Endodermal cell (in vitro differentiated cells): ENCODE measurements at places on chromosomes 1 and 21. TPM values are rescaled to one million over a fixed set of nuclear protein-coding genes. Genes with fewer than 3 reads are reported as not detected.

GRCh38 chr1:160758521-160758920, 19.5 kb downstream of the SLAMF7 start:
- DNase-seq: no peak

DIO1 gene
- total RNA-seq: not detected in 3 replicates

DNA sequence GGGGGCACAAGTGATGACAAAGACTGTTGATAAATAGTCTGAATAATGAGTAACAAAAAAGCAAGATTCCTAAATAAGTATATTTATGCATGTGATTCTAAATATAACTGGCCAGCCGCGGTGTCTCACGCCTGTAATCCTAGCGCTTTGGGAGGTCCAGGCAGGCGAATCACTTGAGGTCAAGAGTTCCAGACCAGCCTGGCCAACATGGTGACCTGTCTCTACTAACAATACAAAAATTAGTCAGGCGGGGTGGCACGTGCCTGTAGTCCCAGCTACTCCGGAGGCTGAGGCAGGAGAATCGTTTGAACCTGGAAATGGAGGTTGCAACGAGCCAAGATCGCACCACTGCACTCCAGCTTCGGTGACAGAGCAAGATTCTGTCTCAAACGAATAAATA, 161.5 kb downstream of the TOMM20 start:
- no peak for DNase-seq

DNA sequence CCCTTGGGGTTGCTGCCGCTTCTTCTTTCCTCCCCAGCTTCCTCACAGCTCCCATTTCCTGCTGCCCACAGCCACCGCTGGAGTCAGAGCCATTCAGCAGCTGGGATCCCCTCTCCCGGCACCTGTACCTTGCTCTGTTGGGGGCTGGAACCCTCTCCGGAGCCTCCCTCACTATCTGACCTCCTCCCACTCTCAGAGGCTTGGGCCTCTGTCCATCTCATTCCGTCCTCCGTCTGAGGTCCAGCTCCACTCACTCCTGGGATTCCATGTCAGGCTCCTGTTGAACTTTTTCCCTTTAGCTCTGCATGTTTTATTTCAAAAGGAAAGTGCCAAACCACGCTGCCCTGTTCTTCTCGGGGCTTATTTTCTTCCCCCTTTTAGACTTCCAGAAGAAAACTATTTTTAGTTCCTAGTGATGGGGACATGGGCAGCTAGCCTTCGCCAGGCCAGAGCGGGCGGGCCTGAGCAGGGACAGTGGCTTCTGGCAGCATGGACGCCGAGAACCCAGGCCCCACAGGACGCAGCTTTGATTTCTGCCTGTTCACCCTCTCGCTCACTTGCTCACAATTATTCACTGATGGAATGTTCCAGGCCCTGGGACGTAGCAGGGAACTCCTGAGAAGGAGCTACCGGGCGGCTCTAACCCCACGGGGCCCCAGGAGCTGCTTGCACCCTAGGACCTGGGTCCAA, 79.2 kb downstream of the ARHGEF10L start:
- no peak for DNase-seq

DNA sequence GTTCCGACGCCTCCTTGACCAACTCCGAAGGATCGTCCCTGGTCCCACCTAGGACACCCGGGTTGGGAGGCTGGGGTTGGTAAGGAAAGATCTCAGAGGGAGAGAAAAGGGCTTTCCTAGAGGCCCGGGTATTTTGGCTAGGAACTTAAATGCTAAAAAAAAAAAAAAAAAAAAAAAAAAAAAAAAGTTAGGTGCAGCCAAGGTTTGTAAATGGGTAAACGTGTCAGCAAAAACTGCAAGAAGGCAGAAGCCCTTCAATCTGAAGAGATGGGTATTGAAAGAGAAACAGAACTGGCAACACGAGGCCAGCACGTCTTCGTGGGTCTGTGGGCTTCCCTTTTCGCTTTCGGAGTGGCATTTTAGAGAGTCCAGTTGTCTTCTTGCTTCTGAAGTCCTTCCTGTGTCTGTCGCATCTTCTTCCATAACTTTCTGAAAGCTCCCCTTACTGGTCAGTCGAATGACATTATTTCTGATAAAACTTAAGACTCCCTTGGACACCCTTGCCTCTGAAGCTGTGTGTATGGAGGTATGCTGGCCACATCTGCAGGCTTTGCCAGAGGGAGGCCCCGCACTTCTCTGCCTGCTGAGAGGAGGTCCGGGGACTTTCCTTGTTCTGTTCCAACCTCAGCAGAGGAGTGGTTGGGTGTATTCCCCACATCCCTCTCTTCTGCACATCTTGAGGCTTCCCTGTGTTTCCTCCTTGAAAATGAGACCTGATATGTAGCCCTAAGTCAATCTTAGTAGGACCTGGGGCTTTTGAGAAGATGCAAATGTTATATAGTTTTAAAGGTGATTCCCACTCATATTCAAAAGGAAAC, 745 bp downstream of the RCSD1 start:
- DNase-seq: peak; percentile 41

GRCh38 chr1:6547301-6547700, 7.0 kb downstream of the NOL9 start:
- DNase-seq: no peak

DNA sequence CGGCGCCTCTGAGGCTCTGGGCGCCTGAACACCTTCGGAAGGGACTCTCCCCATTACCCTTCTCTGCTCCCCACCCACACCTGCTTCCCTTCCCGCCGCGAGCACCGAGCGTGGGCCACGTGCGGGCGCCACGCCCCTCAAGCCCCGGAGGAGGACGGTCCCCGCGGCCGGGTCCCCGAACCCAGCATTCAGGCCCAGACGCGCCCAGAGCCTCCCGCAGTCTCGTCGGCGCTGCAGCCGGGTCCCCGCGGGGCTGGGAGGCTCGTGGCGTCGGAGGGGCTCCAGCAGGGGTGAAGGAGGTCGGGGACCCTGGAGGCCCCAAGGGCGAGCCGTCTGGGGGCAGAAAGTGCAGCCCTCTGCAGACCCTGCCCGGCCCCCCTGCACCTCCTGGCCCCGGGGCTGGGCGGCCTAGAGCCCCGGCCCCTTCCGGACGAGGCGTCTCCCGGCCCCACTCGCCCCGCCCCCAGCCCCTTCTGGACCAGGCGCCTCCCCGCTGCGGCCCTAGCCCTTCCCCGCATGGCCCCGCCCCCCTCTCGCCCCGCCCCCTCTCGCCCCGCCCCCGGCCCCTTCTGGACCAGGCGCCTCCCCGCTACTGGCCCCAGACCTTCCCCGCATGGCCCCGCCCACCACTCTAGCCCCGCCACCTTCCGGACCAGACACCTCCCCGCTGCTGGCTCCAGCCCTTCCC, 378 bp upstream of the SMIM1 start:
- DNase-seq: peak; percentile 99
